ENCODE measurements at places on chromosomes 5 and 9. TPM values are rescaled to one million over a fixed set of nuclear protein-coding genes. Genes with fewer than 3 reads are reported as not detected.

- no peak for DNase-seq
These were observed 71.0 kb downstream of the NREP start for GRCh38 chr5:111685969-111686368.

LSM11 gene
- total RNA-seq: 5.2 TPM

IL13 gene
- not detected for total RNA-seq

GRCh38 chr5:138640646-138641254, 65.5 kb upstream of the HSPA9 start:
- DNase-seq: no peak

SPARC gene
- total RNA-seq: 5,653 TPM

DNA sequence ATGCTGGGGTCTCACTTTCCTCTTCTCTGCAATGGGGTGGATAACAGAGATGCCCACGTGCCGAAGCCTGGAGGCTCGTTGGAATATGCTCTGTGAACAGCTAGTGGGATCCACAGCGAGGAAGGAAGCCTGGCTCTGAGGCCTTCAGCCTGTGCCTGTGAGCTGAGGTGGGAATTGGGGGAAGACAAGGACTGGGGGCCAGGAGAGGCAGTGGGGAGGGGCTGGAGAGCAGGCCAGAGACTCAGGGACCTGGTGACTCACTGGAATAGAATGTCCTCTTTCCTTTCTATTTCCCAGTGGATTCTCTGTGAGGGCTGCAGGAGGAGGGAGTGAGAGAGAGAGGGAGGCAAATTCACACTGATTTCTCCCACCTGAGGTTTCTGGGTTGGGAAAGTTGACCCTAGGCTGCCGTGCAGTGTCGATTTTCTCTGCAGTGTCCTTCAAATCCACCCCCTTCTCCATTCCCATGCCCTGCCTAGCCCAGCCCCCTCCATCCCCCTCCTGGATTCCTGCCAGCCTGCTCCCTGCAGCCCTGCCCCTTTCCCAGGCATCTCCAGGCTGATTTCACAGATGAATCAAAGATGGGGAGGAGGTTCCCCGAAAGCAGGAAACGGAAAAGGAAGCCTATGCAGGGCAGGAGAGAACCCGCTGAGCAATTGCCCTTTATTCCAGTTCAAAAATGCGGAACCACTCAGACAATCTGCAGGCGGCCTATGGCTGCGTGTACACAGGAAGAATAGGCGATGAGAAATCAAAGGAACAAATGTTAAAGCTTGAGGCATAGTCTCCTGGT, 1.4 kb upstream of the SPAAR start:
- DNase-seq: peak; percentile 91

- no peak for DNase-seq
These were observed 5.4 kb downstream of the CTSL start for GRCh38 chr9:87731321-87731720.

GRCh38 chr5:95384485-95385213, 6.5 kb upstream of the FAM81B start:
- no peak for DNase-seq
